Activated T-helper 1 cell treated with anti-CD3 and anti-CD28 coated beads, Interleukin-2, amount 50 U/mL, for 16 hours (primary cell): ENCODE measurements at places on chromosomes 12 and 14.

GRCh38 chr12:48890657-48891418 is 25.2 kb upstream of the RND1 start:
- DNase-seq = peak; percentile 54

GRCh38 chr12:121812921-121813896 is 9.4 kb downstream of the SETD1B start:
- no peak for DNase-seq

GRCh38 chr12:89351489-89352241 is 636 bp downstream of the DUSP6 start:
- peak; percentile 7 for DNase-seq

GRCh38 chr12:88142610-88142991 is 494 bp downstream of the TMTC3 start:
- DNase-seq = peak; percentile 2

DNA sequence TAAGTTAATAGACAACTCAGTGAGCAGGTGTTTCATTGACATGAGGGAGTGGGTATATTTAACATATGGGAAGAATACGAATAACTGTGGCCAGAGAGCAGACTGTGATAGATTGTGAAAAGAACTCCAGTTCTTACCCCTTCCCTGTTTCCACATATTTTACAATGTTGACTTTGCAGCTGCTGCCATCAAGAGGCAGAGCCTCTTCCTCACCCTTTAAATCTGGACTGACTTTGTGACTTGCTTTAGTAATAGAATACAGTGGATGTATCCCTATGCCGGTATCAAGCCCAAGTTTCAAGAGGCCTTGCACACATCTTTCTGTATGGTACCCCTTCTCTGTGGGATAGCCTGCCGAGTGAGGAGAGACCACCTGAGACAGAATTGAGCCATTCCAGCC is 356.7 kb downstream of the ETNK1 start:
- no peak for DNase-seq

- no peak for DNase-seq
These were observed 6.2 kb upstream of the OAS1 start for GRCh38 chr12:112900298-112901145.

- DNase-seq = no peak
These were observed 219.8 kb downstream of the SLC41A2 start for GRCh38 chr12:104738331-104738730.

DNA sequence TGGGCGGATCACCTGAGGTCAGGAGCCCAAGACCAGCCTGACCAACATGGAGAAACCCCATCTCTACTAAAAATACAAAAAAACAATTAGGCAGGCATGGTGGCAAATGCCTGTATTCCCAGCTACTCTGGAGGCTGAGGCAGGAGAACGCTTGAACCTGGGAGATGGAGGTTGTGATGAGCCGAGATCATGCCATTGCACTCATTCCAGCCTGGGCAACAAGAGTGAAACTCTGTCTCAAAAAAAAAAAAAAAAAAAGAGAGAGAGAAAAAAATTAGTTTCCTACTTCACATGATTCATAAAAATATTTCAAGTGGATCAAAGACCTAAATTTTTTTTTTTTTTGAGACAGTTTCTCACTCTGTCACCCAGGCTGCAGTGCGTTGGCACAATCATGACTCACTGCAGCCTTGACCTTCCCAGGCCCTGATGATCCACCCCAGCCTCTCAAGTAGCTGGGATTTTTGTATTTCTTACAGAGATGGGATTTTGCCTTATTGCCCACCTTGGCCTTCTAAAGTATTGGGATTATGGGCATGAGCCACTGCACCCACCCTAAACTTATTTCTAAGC is 24.9 kb downstream of the FCF1 start:
- no peak for DNase-seq

- DNase-seq = no peak
These were observed 12.8 kb downstream of the CFAP73 start for GRCh38 chr12:113162102-113163029.

GRCh38 chr12:84874825-84875139 is 37.8 kb downstream of the SLC6A15 start:
- DNase-seq = no peak

DNA sequence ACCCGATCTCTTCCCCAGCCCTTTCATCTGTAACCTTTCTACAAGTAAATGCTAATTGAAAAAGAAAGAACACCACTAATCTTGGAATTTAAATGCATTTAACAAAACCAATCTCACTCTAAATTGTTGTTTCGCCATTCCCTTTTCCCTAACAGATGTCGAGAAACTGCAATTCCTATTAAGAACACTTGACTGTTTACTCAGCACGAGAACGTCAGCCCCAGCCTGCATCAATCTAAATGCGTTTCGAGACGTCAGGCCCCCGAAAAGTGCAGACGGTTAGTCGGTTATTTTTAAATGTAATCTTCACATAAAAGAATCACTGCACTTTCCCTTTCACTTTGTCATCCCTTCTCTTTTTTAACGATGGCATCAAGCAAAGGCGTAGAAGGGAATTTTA is 837.6 kb downstream of the VRK1 start:
- DNase-seq = no peak

DNA sequence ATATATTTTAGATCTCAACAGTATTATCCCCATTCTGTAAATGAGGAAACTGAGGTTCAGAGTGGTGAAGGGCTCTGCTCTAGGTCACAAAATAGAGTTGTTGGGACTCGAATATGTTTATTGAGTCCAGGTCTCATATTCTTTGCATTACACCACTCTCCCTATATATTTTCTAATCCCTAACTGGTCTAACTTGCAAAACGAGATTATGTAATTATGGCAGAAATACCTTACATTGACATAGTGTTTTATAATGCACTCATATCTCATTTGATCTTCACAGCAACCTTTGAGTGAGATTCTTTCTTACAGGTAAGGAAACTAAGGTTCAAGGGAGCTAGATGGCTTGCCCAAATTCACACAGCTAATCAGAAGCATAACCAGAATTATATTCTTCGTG is 106.9 kb upstream of the LRIG3 start:
- no peak for DNase-seq

- DNase-seq = no peak
These were observed 191.3 kb downstream of the TMTC2 start for GRCh38 chr12:82877963-82878362.

GRCh38 chr12:131421509-131422186 is 289.2 kb upstream of the SFSWAP start:
- no peak for DNase-seq

DNA sequence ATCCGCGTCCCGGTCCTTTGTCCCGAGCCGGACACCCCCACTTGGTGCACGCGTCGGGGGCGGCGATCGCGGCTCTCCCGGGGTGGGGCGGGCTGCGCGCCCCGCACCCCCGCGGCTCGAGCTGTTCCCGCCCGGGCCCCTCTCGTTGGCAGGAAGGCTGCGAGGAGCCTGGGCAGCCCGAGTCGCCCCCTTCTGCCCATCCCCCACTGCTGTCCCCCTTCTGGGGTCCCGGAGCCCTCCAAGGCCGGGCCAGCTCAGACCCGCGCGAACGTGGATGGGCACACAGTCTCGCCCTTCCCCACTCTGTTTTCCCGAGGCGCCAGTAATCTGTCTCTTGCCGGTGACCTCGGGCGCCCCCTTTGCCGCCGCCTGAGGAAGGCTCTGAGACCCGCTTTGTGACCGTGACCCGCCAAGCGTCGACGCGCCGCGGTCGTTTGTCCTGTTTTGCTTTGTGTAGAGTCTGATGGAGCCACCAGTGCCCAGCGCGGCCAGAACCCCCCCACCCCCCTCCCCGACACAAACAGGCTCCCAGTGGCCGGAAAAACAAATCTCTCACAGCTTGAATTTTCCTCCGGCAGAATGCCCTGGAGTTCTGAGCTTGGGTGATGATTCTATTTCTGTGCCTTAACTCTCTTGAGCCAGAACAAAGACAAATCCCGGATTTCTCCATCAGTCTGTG is 610 bp downstream of the C14orf132 start:
- no peak for DNase-seq

GRCh38 chr12:114662512-114663177 is 21.3 kb downstream of the TBX3 start:
- DNase-seq = peak; percentile 19

DNA sequence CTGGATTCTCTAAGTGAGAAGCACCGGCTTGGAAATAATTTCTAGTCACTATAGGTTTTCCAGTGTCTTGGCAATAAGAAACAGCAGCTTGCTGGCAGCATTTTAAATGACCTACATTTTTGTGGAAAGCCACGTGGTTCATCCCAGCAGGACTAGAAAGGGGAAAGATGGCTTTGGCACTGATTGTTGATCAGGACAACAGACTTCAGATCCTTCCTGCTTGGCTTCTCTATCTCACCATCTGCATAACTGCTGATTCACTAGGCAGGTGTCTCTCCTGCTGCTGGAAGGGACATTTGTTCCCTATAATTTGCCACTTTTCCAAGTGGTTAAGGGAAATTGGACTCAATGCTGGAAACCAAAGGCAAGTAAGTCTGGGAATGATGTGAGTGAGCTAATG is 131.0 kb downstream of the TTC8 start:
- no peak for DNase-seq

- no peak for DNase-seq
These were observed 1505.5 kb upstream of the TMEM132C start for GRCh38 chr12:126761420-126761819.

DNA sequence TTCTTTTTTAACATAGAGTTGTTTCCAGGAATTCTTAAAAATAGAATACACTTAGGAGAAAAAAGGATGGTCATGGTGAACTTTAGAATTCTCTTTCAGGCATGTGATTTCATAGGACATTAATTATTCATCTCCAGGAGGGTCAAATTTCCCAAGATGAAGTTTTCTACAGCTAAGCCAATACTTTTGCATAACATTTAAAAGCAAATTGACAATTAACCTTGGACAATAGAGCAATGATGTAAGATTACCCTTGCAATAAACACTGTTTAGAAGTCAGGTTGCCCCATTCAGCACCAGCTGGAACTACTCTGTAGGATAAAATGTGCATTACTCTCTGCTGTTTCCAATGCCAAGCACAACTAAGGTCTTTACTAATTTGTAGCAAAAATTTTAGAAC is 49.5 kb downstream of the SIX1 start:
- no peak for DNase-seq

- no peak for DNase-seq
These were observed 131.9 kb downstream of the GPR135 start for GRCh38 chr14:59333235-59333634.

DNA sequence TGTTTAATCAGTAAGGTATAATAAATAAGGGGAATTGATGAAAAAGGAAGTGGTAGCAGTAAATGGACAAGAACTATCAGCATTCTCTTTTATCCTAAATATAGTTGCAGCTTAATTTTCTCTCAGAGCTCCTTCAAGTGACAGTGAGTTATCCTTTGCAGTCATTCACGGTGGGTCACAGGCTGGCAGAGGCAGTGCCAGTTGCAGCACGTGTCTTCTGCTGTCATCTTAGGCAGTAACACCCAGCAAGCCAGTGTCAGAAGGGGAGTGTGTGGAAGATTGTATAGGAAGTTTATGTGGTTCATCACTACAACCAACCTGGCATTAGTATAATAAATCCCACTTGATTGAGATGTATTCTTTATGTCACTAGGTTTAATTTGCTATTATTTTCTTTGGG is 170.0 kb downstream of the CCDC91 start:
- DNase-seq = no peak

DNA sequence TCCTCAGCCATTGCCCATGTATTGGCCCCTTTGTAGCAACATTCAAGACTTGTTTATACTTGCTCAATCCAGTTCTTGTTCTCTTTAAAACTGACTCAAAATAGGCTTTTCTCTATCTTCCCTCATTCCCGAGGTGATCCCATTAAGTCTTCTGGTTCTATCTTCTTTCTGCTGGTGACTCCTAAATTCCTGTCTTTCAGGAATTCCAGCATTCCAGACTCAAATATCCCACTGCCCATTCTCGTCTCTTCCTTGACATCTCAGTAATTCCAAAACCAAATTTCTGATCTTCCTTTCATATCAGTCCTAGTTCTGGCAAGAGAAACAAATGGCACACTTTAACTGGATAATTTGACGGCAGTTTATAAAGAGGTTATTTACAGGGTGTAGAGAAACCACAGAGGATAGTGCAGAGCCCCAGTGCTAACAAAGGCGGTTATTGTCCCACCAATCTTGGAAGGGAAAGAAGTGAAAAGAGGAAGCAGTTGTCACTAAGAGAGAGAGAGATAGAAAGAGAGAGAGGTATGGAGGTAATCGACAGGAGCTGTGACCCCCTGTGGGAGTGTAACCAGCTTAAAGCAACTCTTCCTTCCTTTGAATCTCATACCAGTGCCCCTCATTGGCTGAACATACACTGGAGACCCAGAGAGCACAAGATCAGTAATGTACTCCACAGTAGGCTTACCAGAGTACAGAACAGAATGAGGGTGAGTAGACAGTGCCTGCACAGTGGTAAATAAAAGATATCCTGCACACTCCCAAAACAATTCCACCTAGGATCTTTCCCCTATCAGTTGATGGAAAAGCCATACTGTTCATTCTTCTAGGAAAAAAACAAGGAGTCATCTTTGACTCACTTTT is 177.6 kb upstream of the LMNTD1 start:
- DNase-seq = no peak

- no peak for DNase-seq
These were observed 375.7 kb downstream of the ZFP36L1 start for GRCh38 chr14:68417009-68417650.

DNA sequence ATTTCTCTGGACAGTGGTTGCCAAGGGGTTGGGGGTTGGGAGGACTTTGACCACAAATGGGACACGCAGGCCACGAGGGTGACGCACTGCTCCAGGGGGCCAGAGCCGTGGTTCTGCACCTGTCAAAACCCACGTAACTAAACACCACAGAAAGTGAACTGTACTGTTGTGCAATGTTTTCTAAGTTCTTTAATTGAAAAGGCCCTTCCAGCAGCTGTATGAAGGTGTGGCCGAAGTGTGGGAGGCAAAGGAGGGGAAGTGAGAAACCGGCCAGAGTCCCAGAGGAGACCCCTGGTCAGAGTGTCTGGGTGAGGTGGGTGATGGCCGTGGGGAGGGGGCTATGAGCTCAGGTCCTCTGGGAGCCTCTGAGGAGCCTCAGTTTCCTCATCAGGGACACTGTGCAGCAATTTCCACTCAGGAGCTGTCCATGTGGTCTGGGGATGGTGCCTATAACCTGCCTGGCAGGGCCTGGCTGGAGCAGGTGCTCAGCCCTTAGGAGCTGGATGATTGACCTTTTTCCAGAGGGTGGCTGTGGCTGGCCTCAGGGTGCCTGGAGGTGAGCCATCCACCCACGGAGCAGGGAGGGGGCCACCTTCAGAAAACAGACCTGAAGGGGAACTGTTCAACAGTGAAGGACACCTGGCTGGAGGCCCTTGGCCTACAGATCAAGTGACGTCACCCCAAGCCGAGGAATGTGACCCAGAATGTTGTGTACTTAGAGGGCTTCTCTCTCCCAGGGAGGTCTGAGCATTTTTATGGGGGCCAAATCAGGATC is 9.8 kb upstream of the BDKRB2 start:
- DNase-seq = no peak

- no peak for DNase-seq
These were observed 30.4 kb upstream of the DACT1 start for GRCh38 chr14:58607131-58607951.

DNA sequence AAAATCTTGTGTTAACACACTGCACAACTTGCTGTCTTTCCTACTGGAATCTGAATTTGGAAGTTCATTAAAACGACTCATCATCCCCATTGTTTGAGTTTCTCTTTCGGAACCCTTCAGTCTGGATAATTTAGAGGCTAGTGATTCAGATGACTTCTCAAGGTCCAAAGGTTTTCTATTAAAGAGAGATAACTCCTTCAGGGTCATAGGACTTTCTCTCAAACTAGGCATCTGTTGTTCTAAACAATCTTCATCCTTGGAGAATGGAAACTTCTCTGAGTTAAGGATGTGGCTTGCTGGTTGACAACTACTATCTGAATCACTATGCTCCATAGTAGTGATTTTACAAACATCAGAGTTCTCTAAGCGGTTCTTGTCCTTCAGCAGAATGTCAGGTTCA is 4.4 kb downstream of the MLH3 start:
- DNase-seq = no peak

- no peak for DNase-seq
These were observed 7.2 kb downstream of the NAB2 start for GRCh38 chr12:57096099-57096572.
